ENCODE measurements at places on chromosomes 7 and 10. TPM values are rescaled to one million over a fixed set of nuclear protein-coding genes. Genes with fewer than 3 reads are reported as not detected.

Gene CYP3A7
- not detected for total RNA-seq

Gene EPHA1
- total RNA-seq: not detected

Gene A1CF
- not detected for total RNA-seq

Gene ELFN1
- 0.65 TPM for total RNA-seq

Measured in cardiac atrium fibroblast (primary cell).